ENCODE measurements at places on chromosomes 5 and 9. TPM values are rescaled to one million over a fixed set of nuclear protein-coding genes. Genes with fewer than 3 reads are reported as not detected.

DNA sequence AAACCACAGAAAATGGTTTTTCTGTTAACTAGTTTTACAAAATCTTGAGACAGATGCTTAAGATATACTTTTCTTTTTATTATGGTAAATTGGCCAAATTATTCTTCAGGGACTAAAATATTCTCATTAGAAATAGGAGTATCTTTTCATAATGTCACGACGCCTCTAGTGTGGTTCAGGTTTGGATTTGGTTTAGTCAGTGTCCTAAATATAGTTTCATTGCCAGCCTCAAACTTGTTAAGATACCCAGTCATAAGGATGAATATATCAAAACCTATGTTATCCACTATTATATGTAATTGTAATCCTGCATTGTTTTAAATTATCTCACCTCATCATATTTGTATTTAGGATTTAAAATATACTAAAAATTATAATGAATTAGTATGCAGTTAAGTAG, 13.7 kb downstream of the NDUFAF2 start:
- DNase-seq = no peak

- peak; percentile 90 for DNase-seq
Observed at GRCh38 chr5:170100066-170100943, 5.4 kb upstream of the FOXI1 start.

GRCh38 chr5:140142856-140143255, 17.1 kb downstream of the IGIP start:
- DNase-seq = no peak

DNA sequence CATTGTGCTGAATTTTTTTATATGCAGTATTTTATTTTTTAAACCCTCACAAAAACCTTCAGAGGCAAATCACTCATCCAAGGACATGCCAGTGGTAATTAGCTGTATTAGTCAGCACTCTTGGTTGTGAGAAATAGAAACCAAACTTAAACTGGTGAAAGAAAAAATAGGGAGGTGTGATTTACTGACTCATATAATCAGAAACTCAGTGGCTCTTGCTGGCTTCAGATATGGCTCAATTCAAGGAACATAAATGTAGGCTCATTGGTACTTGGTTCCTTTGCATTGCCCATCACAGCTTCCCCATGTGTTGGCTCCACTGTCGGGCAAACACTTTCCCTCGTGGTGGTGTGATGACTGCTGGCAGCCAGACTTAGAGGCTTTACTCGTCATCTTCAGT, 497.2 kb downstream of the MAT2B start:
- no peak for DNase-seq

- DNase-seq = peak; percentile 84
Observed at GRCh38 chr9:20884985-20885593, 146.4 kb downstream of the HACD4 start.

DNA sequence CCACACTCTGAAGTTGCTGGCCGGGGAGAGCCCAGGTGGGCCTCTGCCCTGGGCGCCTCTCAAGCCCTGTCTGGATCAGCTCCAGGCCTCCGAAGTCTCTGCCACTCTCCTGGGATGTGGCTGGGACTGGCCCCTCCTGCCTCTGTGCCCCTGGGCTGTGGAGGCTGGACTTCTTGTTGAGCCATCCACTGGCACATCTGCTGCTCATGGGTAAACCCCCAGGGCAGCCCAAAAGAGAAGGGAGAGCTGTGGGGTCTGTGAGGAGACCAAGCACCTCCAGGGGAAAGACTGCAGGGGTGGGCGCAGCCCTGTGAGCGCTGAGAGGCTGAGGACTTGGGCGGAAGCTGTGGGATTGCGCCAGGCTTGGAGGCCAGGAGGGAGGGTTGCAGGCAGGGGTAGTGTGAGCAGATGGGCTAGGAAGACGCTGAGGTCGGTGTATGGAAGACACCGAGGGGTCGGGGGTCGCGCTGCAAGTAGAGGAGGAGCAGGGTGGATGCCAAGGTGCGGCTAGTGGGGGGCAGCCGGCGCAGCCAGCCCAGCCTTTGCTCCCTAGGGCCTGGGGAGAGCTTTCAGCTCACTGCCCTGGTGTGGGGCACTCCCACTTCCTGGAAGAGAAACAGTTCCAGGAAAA, 118.1 kb downstream of the WNK2 start:
- DNase-seq = peak; percentile 74

DNA sequence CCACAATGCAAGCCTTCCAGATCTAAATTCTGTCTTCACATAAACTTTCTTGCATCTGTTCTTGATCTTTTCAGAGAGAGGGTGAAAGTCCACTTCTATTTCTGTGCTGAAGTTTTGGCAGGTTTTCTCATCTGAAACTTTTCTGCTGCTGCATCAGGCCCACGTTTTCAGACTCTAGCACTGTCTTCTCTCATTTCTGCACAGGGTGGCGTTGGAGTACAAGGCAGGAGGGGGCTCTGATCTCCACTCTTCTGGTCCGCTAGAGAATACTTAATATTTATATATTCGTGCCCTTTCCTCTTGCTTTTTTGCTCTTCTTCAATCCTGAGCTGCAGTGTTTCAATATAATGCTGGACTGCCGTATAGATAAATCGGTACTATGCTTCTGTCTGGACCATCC, 204.0 kb upstream of the PRDM9 start:
- no peak for DNase-seq

DNA sequence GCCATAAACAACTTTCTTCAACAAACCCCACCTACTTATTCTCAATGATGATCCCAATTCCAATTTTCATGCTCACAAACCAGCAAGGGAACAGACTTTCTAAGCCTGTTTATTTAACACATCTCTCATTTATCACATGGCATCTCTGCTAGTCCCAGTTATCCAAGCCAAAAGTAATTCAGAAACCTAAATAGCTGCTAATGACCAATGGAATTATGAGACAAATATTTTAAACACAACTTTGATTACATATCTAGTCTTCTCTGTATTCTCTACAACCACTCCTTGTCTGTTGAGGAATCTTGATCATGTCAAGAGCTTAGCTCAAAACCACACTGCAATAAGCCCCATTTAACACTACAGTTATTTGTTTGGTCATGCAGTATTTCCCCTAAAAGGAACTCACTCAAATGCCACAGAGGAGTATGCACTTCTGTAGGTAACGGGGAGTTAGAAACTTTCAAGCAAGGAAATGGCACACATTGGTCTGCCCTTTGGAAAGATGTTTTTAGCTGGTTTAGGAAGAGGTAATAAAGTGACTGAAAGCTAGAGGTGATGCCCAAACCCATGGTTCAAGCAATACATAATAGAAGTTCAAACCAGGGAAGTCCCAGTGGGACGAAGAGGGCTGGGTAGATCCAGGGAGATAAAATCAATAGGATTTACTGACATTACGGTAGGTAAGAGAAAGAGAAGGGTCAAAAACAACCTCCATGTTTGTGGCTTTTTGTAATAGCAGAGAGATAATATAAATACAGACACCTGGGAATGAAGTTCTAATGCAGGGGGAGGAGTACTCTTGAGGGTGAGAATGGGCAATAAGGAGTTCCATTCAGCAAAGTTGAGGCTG, 42.1 kb upstream of the HTR4 start:
- DNase-seq = no peak

GRCh38 chr5:101390151-101390908, 487.2 kb upstream of the ST8SIA4 start:
- no peak for DNase-seq

GRCh38 chr9:38067859-38068681, 957 bp downstream of the SHB start:
- no peak for DNase-seq

DNA sequence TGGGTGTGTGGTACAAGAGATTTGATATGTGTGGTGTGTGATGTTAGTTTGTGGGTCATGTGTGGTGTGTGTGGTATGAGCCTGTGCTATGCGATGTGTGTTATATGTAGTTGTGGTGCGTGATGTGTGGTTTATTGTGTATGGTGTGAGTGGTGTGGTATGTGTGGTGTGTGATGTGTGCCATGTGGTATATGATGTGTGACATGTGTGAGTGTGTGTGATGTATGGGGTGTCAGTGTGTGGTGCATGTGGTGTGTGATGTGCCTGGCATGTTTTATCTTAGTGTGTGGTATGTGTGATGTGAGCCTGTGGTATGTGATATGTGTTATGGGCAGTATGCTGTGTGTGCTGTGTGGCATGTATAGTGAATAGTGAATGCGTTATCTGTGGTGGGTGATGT, 273.0 kb upstream of the IRX1 start:
- DNase-seq = no peak

GRCh38 chr5:77981820-77982219, 205.7 kb upstream of the TBCA start:
- DNase-seq = no peak

DNA sequence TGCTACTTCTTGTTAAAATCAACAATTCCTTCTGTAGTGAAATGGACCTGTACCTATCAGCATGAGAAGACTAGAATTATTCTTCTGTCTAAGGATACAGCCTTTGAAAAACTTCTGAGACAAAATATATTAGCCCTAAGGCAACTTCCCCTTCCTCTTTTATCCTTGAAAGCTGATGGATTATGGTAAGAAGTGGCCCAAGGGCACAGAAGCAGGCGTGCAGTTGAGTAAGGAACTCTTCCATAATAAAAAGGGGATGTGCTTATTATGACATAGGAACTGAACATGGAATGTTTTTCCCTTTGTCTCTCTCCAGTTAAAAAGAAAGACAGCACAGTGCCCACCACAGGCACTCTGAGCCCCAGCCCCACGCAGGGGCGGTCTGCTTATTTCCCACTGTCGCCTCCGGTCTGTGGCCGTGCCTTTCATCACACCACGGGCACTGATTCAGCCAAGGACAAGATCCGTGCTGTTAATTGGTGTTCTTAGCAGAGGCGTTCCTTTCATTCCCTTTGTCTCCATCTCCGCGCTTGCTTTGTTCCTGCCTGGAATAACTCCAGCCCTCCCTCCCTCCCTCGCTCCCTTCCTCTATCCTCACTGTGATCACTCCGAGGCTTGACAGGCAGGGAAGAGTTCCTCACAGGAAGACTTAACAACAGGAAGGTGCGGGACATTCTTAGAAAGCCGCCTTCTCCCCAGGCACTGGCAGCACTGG, 135.9 kb upstream of the OTULINL start:
- DNase-seq = no peak

GRCh38 chr5:54621709-54622108, 104.2 kb downstream of the SNX18 start:
- DNase-seq = no peak

DNA sequence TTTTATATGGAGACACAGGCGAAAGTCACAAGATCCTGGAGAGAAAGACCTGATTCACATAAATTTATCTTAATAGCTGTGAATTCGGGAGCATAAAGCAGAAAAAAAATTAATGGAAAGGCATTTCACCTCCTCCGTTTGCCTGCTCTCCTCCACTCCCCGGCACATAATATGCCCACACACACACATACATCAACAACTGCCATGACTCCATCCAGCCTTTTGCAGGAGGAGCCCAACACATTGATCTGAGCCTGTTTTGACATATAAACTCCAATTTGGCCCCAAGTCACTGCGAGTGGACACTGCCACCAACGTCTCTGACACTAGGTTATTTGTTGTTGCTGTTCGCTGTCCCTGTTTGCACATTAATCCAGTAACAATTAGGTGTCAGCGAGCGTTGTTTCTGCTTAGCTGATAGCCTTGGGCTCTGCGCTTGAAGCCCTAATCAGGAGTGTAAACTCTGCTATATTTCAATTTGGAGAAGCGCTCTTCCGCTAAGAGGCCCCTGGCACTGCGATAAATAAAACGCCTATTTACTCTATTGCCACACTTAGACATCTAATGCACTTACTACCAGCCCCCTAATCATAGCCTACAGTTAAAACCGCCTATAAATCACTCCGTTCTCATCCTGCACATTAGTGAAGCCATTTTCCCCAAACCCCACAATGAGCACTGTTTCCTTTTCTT, 195.8 kb upstream of the TBCA start:
- no peak for DNase-seq

- DNase-seq = peak; percentile 95
Observed at GRCh38 chr9:127611899-127612790, at the start of gene STXBP1. Gene STXBP1 (plus strand): TSS chr9:127612277. CDS start chr9:127612404, 127 bp downstream.

DNA sequence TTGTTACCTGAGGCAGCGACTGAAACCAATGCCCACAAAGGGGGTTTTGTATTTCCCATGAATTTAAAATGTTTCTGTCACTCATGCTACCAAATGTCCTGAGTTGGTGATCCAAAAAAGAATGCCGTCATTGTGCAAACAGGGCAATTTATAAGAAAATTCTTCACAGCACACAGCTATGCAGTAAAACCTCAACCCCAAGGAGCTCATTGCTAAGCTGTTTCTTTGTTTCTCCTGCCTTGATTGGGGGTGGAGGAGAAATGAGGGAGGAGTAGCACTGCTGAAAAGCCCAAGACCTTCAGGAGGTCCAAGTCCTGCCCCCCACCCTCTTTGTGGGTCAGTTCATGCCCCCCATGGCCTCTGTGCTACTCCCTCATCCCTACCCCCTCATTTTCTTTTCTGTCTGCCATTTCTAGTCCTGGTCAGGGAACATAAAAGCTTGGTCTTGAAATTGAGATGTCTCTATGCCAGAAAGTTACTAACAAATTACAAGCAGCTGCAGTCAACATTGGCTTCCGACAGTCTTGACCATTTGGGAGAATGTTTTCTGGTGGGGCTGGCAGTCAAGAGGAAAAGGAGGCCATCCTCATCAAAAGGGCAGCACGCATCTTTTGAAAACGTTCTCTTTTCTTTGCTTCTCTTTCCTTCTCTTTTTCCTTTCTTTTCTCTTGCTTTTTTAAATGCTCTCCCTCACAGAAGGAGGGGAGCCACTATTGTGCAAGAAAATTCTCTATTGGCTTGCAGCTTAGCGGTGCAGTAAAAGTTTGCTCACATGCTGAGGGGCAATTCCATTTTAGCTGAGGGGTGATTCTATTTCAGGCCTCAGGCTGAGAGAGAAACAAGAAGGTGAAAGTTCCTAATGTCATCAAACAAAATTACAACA, 133.3 kb downstream of the GCNT1 start:
- no peak for DNase-seq

- DNase-seq = no peak
Observed at GRCh38 chr5:151775025-151775606, 3.4 kb downstream of the G3BP1 start.

Gene C9orf50
- not detected for total RNA-seq

Gene DMRTA1
- 0.24 TPM for total RNA-seq

Gene TGFBR1
- total RNA-seq = 91.6 TPM

Gene RNF208
- total RNA-seq = 2.7 TPM

Gene CDC37L1
- 36.2 TPM for total RNA-seq

Gene CRHBP
- 0.83 TPM for total RNA-seq

Gene FOXD4L6
- not detected for total RNA-seq

Gene EFCAB9
- not detected for total RNA-seq

Gene SLC6A19
- 0.09 TPM for total RNA-seq

Gene RANBP3L
- 2.2 TPM for total RNA-seq

Gene TPRN
- 4.2 TPM for total RNA-seq
